ENCODE measurements at places on chromosomes 7 and 10.

GRCh38 chr10:11457336-11457735 lies 154.1 kb downstream of the USP6NL start:
- no peak for DNase-seq

DNA sequence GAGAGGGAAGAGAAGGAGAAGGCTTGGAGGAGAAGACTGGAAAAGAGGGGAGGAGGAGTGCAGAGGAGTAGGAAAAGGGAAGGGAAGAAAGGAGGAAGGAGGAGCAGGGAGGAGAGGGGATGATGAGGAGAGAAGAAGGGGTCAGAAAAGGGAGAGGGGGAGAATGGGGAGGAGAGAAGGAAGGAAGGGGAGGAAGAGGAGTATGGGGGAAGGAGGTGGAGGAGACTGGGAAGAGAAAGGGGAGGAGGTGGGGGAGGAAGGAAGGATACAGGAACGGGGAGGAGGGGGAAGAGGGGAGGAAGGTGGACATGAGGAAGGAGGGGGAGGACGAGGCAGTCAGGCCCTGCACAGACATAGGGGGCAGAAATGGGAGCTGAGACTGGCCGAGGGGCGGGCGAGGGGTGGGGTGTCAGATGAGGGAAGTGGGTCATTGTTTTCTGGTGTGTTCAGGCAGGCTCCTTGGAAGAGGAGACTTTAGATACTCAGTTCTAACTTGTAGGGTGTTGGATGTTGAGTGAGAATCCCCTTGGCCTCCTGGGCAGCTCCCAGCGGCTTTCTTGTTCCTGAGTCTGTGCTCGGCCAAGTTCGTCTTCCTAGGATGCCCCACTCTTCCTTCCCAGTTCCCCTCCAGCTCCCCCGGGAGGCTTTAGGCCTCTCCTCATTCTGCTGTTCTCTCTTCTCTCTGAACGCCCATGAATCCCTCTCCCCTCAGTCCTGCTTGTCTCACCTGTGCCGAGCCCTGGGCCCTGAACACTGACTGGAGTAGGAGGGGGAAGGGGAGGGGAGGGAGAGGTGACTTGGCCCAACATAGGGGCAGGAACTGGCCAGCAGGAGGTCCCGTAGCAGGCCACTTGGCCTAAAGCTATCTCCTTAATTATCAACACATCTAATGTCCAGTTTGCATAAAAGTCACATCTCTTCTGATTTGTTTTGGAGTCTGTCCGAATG lies 12.8 kb upstream of the CRHR2 start:
- no peak for DNase-seq

- DNase-seq, result no peak
Measured at GRCh38 chr7:23426876-23427275, 43.4 kb downstream of the IGF2BP3 start.

DNA sequence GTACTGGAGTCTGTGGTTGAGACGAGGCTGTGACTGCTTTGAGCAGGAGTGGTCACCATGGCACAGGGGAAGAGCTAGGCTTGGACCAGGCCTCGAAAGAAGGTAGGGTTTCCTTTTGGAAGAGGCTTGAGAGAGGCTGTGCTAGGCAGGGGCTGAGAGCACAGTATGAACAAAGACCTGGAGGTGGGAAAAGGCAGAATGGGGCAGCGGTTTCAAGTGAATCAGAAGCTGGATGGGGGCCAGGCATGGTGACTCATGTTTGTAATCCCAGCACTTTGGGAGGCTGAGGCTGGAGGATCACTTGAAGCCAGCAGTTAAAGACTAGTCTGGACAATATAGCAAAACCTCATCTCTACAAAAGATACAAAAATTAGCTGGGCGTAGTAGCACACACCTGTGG lies 65.9 kb downstream of the CLIP2 start:
- no peak for DNase-seq

GRCh38 chr7:110573862-110574528 lies 516.9 kb upstream of the LRRN3 start:
- no peak for DNase-seq
